Bronchial epithelial cell (primary cell): ENCODE measurements at places on chromosomes 13 and 19. TPM values are rescaled to one million over a fixed set of nuclear protein-coding genes. Genes with fewer than 3 reads are reported as not detected.

DNA sequence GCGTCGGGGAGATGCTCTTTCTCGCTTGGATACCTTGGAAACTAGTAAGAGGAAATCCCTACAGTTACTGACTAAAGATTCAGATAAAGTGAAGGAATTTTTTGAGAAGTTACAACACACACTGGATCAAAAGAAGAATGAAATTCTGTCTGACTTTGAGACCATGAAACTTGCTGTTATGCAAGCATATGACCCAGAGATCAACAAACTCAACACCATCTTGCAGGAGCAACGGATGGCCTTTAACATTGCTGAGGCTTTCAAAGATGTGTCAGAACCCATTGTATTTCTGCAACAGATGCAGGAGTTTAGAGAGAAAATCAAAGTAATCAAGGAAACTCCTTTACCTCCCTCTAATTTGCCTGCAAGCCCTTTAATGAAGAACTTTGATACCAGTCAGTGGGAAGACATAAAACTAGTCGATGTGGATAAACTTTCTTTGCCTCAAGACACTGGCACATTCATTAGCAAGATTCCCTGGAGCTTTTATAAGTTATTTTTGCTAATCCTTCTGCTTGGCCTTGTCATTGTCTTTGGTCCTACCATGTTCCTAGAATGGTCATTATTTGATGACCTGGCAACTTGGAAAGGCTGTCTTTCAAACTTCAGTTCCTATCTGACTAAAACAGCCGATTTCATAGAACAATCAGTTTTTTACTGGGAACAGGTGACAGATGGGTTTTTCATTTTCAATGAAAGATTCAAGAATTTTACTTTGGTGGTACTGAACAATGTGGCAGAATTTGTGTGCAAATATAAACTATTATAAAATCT, 2.7 kb upstream of the KCNRG start:
- no peak for DNase-seq

GRCh38 chr19:47209319-47210179, 21.4 kb downstream of the BBC3 start:
- no peak for DNase-seq

- DNase-seq = no peak
Measured at GRCh38 chr13:53499576-53500133, 471.0 kb downstream of the OLFM4 start.

The CEACAM20 gene
- not detected in 2 replicates for total RNA-seq

The C19orf33 gene
- total RNA-seq = 266 and 612 TPM in 2 replicates
